ENCODE measurements at places on chromosomes 6 and 20.
A peak's percentile ranks its signal among the peaks of the same experiment; 100 is the strongest.

GRCh38 chr6:15254070-15254975 lies 8.5 kb downstream of the JARID2 start:
- DNase-seq, result peak; percentile 10

- DNase-seq, result no peak
Observed at GRCh38 chr6:147279427-147279826, 75.2 kb downstream of the STXBP5 start.

GRCh38 chr6:135955099-135955498 lies 103.6 kb downstream of the PDE7B start:
- no peak for DNase-seq

- DNase-seq, result no peak
Observed at GRCh38 chr20:8640461-8640860, 428.4 kb upstream of the PLCB4 start.

DNA sequence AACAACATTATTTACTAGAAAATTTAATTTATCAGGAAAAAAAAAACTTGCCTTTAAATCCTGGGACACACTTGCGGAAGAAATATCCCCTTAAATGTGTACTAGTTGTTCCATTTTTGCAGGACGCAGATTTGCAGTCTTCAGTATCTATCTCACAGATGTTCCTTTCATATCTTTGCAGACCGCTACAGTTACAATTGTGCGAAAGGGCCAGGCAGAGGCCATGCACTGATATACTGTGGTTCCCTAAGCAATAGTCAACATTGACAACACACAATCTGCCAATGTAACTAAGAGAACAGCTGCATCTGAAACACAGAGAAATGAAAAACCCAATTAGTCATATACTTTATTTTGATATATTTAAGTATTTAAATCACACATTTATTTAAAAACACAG lies 411.2 kb downstream of the EYS start:
- no peak for DNase-seq

DNA sequence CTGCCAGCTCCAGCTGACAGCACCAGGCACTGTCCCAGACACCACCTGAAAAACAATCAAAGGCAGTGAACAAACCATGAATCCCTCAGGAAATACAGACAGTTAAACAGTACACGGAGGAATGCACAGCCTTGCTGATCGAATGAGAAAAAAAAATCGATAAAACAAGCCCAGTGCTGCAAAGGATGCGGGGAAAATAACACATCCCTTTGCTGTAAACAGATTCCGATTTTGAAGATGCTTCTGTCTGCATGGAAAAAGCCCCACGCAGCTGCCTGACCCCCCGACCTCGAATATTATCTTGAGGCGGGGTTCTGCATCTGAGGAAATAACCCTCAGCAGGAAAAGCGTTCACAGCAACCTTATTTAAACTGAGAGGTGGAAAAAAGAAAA lies 43.9 kb downstream of the RBM38 start:
- DNase-seq, result no peak

- DNase-seq, result no peak
Observed at GRCh38 chr20:16393297-16393696, 180.0 kb downstream of the KIF16B start.

GRCh38 chr6:34027445-34027936 lies 118.4 kb downstream of the GRM4 start:
- DNase-seq, result no peak

DNA sequence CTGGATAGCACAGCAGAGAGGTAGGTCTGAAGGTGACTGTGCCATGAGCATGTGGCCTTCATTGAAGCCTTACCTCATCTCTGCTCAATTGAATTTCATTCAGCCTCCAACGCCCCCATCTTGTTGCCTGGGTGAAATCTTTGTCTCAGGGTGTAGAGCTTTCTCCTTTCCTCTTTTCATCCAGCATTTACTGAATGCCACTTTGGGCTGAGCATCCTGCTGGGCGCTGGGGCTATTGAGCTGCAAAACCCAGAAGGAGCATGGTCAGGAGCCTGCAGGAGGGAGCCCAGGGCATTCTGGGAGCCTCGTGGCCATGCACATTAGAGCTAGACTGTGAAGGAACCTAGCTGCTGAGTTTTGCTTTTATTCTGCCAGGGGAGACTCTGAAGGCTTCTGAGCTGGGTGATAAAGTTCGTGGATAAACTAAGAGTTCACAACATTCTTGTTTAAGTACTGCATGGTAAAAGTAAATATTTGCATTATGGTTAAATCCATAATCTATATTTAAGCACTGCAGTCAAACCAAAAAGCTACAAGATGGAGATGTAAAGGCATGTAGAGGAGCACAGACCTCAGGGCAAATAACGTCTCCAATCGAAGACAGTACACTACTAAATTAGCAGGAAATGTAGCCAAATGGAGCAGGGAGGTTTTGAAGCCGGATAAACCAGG lies 13.2 kb upstream of the ASXL1 start:
- DNase-seq, result no peak

- no peak for DNase-seq
Observed at GRCh38 chr6:152399399-152399798, 237.8 kb downstream of the SYNE1 start.

DNA sequence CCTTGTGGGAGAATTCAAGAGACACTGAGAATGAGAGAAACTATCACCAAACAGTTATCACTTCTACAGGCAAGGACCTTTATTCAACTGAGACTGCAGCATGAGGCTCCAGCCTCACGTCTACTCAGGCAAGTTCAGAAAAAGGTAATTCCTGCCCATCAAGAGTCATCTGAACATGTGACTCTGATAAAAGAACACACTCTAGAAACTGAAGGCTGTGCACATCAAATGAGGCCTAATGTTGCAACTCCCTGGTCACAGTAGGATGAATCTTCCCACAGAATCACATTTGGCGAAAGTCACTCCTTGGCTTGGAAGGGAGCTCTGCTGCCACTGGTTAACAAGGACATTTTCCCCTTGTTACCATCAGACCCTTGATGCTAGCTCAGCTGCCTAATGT lies 71.2 kb upstream of the EMILIN3 start:
- DNase-seq, result no peak

DNA sequence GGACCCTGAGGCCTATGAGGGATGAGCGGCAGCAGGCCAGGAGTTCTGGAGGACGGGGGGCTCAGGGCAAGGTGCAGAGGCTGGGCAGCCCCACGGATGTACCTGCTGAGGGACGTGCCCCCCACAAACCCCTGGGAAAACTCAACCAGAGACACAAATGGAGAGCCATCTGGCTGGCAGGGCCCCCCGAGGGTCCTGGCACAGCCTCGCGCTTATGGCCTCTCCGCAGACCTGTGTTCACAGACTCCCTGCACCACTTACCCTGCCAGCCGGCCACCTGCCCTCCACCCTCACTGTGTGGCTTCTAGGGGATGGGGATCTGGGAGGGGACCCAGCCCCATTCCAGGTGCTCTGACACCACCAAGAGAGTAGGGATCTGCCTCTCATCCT lies 3.4 kb upstream of the ZBTB46 start:
- no peak for DNase-seq

- DNase-seq, result no peak
Observed at GRCh38 chr6:41767112-41767833, 12.4 kb downstream of the FRS3 start.

All from SIG-M5 (cell line).